ENCODE measurements at places on chromosomes 2 and 18. TPM values are rescaled to one million over a fixed set of nuclear protein-coding genes. Genes with fewer than 3 reads are reported as not detected.

Gene MAPRE3
- polyA plus RNA-seq: 12.6 TPM

Gene CCDC121
- 1.7 TPM for polyA plus RNA-seq

Gene KYNU
- 7.8 TPM for polyA plus RNA-seq

Gene CD8B2
- polyA plus RNA-seq: not detected

Gene RPRM
- 0.07 TPM for polyA plus RNA-seq

Gene NEMP2
- 1.7 TPM for polyA plus RNA-seq

Gene NEURL3
- 12.5 TPM for polyA plus RNA-seq

Data from adipose tissue (tissue), 3 donors.